Skeletal muscle cell (primary cell): ENCODE measurements at places on chromosomes 7 and 10.
A peak's percentile ranks its signal among the peaks of the same experiment; 100 is the strongest.

DNA sequence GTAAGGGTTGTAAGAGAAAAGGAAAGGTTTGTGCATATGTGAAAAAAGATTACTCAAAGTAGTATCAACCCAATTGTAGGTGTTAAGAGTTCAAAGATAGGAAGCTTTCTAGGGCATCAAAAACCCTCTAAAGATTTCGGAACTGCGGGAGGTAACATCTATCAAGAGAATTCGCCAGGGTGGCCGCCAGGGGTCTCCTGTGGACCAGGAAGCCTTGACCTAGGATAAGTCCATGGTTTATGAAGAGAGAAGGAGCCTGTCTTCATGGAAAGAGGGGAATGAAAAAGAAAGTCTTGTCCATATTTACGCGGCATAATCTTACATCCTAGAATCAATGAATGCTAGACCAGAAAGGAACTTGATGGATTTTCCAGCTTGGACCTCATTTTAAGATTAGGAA is 140.7 kb upstream of the CALCR start:
- DNase-seq = peak; percentile 9

GRCh38 chr10:81847675-81848074 is 27.3 kb upstream of the NRG3 start:
- no peak for DNase-seq

DNA sequence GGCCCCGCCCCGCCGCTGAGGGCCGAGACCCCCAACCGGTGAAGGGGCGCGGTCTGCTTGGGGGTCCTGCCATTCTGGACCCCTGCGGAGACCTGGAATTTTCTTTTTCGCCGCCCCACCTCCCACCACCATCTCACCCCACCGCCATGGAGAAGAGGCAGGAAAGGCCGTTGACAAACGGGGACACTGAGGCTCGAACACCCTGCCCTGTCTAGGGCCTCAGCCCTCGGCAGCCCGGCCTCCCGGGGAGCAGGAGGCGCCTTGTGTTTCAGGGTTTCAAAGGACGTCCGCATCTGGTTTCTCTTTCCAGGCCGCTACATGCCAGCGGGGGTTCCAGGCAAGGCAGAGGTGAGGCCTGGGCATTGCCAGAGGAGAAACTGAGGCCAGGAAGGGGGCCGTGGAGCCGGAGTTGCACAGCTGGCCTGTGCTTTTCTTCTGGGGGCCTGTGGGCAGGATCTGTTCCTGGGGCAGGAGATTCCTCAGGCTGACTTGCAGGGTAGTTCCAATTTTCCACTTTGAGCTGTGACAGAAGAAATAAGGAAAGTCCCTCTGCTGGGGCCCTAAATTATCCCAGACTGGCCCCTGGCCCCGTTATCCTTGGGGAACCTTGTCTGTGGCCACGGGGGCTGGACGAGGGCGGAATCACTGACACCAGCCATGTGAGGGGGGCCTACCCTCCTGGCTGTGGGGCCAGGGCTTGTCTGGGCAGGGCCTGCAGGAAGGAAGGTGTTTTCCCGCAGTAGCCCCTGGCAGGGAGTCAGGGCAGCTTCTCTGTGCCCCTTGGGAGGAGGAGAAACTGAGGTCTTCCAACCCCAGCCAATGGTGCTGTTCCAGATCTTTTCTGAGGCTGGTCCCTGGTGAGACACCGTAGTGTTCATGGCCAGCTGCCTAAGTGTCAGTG is 900 bp upstream of the MICALL2 start:
- DNase-seq = no peak

DNA sequence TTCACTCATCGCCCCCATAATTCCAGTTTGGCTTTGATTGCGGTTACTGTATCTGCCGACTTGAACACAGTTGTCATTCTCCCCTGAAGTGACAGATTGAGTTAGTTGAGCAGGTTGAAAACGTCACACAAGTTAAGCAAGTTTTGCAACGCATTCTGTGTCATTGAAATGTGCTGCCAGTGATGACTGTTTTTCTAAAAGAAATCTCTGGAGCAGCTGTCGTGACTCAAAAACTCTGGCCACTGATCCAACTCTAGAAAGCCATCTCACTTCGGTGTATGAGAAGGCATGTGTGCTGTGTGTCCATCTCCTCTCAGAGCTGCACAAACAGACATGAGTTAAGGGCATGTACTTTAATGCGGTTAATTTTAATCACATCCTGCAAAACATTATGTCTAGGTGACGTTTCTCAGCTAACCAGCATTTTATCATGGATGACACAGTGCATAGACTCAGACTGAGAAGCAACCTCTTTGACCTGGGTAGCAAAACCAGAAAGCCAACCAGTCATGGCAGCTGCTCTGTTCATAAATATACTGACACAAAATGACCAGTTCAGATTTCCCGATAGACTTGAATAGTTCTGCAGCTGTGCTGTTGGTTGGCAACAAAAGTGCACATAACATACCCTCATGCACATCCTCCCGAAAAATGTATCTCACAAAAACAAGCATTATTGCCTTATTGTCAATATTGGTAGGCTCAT is 69.3 kb downstream of the CSTF2T start:
- DNase-seq = peak; percentile 60

GRCh38 chr7:128923411-128923800 is 12.9 kb upstream of the KCP start:
- no peak for DNase-seq

DNA sequence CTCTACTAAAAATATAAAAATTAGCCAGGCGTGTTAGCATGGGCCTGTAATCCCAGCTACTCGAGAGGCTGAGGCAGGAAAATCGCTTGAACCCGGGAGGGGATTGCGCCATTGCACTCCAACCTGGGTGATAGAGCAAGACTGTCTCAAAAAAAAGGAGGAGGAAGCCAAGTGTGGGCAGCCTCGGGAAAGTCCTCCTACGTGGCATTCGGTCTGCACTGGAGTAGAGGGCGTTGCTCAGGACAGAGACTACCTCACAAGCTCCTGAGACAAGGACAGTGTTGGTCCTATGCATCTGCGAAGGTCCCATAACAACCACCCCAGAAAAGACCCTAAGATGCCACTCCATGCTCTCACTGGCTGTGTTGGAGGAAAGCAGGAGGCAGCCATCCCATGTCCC is 10.0 kb upstream of the SERPINE1 start:
- no peak for DNase-seq
